Astrocyte (in vitro differentiated cells and primary cell): ENCODE measurements at places on chromosomes 7 and 10.

DNA sequence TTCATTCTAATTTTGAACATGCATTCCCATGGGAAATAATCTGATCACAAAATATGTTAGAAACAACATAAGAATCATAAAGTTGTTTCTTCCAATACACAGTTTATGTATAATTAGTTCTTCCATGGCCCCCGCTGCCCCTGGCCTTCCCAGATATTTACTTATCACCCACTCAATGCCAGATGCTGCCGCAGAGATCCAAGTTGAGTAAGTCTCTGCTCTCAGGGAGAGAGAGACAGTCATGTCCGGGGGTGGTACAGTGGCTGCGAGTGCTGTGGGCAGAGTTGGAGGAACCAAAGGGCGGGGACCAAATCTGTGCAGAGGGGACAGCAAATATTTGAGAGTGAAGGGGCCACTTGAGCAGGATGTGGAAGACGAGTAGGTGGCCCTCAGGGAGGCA, 37.1 kb downstream of the COL26A1 start:
- DNase-seq = peak; percentile 27

DNA sequence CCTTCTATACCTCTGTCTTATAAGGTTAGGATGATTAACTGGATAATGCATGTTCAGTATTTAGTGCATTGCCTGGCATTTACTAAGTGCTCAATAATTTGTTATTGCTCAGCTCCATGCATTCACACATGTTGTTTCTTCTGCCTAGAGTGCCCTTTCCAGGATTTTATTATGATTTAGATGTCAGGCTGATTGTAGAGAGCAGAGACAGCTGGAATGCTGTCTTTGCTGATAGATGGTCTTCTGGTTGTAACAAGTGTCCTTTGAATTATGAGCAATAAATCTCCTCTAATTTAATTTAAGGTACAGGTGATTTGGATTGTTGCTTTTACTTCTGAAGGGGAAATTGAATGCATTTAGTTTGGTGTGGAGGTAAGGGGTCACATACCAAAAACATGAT, 548.0 kb downstream of the MAGI2 start:
- DNase-seq = no peak

DNA sequence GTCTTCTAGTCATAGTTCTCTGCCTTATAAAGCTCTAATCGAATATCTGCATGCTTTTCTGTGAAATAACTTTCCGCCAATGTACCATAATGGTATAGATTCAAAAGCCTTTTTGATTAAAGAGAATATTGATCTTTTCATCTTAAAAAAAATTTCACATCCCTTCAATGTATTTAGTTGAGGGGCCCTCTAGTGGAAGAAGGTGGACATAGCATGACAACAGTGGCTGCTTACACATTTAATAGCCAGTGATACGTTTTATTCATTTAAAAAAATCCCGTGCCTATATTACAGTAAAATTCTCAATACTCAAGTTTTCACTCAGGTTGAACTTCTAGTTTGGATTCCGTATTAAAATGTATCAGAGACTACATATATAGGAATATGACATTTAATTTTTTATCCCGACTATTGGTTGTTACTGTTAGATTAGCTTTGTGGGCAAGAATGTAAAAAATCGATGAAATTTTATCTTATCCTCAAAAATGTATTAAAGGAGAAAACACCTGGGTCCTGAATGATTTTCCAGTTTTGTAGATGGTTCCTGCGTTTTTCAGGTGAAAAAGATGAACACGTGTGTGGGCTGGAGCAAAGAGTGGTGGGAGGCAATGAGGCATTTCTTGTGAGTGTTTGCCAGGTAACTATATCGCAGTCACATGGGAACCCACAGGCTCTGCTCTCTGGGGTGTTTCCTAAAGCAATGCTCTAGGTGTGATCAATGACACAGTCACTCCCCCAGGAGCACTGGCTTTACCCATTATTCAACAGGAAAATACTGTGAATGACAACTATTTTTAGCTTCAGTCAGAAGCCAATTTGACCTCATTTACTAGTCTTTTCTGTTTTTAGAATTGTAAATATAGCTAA, 24.1 kb upstream of the PNLIP start:
- peak; percentile 14 for DNase-seq

DNA sequence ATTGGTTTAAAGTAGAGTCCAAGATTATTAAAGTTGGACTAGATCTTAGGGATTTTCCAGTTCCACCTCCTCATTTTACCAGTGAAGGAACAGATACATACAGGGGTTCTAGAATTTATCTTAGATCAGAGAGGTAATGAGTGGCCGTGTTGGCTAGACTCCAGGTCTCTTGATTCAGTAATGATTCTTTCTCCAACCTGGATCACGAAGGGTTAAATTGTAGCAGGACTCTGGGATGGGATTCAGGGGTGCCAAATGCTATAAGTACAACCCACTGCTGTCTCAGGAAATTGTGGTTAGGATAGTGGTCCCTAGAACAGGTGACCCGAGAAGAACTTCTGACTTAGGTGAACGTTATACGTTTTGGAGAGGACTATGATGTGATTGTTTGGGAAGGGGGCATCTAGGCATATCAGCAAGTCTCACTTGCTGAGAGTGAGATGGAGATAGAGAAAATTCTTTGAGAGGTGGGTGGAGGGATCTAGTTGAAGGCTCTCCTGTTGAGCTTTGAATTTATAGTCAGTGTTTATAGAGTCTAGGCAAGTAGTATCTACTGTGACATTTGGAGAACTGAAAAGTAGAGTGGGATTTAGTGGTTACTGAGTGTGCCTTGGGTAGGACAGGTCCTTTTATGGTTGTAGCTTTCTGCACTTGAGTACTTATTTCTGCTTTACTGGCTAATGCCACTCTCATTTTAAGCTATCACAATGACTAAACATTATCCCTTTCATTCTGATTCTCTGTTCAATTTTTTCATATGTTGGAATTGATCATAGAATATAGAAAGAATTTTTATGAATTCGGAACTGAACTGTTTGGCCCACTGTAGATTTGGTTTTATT, 58.3 kb downstream of the ST7 start:
- DNase-seq = no peak

DNA sequence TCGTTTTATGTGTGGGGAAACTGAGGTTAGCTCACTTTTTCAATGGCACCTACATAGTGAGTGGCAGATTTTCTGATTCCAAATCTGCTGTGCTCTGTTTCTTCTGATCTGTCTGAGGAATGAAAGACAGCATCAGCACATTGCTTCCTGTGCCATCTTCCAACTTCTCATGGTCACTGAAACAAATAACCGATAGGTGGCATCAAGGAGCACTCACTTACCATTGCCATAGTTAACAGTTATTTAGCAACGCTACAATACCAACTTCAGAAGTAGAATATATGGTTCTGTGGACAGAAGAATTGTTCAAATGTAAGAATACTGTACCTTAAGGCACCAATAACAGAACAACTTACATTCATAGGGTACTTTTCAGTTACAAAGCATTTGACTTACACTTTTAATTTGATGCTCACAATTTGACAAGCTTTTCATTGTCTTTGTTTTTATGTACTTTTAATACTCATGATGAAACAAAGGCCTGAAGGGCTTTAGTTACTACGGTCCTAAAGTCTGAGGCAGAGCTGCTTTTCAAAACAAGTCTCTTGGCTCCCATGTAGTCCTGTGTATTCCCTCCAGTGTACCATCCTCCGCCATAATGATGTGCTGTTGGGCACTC, 228.9 kb upstream of the TCF7L2 start:
- DNase-seq = no peak

DNA sequence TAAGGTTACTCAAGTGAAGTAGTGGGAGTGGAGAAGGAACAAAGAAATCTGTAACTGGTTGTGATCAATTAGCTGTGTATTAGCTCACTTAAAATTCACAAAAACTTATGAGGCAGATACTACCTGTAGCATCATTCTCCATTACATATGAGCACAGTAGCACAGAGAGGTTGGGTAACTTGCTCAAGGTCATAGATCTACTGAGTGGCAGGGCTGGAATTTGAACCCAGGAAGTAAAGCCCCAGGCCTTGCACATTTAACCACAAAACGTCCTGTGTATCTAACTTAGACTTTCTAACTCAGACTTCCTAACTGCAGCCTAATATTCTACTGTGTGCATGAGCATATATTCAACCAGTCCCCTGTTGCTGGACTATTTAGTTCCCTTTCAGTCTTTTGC, 5.6 kb upstream of the SLF2 start:
- no peak for DNase-seq

DNA sequence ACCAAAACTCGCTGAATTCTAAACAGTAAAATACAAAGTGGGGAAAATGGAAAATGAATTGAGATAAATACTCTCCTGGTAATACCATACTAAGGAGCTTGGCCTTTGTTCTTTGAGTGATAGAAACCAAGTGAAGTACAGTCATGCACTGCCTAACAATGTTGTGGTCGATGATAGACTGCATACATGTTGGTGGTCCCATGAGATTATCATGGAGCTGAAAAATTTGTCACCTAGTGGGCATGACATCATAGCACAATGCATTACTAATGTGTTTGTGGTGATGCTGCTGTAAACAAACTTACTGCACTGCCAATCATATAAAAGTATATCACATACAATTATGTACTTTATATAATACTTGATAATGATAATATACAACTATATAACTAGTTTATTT, 419.1 kb downstream of the ARL4A start:
- no peak for DNase-seq

DNA sequence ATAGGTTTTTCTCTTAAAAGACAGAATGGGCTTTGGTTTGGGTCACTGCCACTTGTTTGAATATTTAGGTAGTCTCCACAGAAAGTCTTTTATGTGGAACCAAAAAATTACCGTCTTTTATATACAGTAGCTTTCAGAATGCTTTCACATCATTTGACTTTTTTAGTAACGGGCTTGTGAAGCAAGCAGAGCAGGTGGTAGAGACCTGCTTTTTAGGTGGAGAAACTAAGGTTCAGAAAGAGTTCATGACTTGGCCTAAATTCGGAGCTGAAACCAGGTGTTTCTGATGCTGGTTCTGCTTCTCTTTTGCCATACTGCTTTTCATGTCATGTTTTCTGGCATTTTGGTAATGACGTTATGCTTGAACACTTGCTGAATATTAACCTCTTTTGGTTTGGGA, 36.3 kb downstream of the GARS1 start:
- DNase-seq = no peak

GRCh38 chr7:264541-265191, 25.3 kb upstream of the FOXL3 start:
- DNase-seq = no peak

DNA sequence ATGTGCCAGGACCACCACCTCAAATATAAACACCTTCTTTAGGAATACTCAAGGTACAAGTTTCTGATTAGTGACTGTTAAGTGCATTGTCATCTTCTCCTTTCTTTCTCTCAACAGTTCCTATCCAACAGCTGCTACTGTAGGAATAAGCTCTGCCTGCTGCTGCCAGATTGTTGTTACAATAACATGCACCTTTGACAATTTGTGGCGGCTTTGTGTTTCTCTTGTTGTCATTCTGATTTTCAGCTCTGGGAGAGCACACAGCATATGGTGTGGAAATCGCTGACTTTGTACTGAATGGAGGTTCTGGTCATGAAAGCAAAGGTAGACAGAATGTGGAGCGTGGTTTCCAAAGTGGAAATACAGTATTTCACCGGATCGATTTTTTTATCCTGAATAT, 182.8 kb downstream of the SEC23IP start:
- no peak for DNase-seq
